Activated CD4-positive, alpha-beta T cell treated with anti-CD3 and anti-CD28 coated beads, Interleukin-2, amount 50 U/mL, for 4 hours (primary cell): ENCODE measurements at places on chromosomes 1 and 21.

GRCh38 chr1:199585392-199585791 lies 442.1 kb upstream of the NR5A2 start:
- no peak for DNase-seq

DNA sequence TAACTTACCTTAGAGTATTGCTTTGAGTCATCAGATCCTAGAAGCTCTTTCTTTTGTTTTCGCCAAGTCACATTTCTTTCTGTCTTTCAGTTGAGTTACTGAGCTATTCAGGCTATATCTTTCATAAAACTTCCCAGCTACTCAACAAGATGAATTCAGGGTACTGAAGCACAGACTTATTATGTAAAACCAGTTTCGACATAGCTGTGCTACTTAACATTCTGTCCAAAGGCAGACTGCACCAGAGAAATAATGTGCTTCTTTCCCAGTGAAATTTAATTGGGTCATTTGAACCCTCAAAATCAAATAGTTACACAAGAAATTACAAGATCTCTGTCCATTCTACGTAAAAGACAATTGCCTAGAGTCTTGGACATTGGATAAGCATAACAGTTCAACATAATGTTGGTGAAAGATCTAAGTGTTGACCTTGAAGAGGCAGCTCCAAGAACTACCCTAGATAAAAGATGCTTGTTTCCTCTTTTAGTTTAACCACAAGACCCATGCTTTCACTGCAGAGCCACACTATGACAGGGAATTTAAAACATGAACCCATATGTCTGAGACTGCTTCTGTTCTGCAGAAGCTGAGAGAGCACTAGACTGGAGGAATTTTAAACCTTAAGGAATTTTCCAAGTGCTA lies 163.2 kb downstream of the LRRC40 start:
- DNase-seq: no peak

DNA sequence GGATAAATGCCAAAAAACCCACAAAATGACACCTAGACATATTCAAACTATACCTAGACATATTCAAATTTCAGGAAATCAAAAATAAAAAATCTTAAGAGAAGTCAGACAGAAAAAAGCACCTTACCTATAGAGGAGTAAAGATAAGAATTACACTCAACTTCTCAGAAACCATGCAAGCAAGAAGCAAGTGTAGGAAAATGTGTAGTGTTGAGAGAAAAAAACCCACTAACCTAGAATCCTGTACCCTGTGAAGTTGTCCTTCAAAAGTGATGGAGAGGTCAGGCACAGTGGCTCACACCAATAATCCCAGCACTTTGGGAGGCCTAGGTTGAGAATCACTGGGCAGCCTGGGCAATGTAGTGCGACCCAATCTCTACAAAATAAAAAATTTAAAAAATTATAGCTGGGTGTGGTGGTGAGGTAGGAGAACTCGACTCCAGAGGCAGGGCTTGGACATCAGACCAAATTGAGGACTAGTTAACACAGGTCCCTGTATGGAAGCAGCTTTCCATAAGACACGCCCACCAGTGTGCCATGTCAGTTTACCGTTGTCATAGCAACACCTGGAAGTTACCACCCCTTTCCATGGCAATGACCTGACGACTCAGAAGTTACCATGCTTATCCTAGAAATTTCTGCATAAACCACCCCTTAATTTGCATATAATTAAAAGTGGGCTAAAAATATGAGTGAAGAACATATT lies 20.7 kb downstream of the PDIK1L start:
- DNase-seq: no peak

DNA sequence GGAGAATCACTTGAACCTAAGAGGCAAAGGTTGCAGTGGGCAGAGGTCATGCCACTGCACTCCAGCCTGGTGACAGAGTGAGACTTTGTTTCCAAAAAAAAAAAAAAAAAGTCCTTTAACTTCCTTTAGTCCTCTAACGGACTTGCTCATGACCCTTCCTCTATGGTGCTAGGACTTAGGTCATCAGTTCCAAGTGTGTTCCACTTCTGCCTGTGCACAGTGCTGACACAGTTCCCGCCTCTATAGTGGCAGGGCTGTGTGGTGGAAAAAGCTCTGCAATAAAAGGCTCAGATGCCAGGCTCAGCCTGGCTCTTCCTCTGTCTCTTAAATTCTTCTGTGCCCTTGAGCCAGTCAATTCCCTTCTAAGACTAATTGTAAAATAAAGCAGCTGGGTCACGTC lies 22.0 kb downstream of the CC2D1B start:
- DNase-seq: no peak

GRCh38 chr1:184861755-184862336 lies 107.2 kb upstream of the EDEM3 start:
- DNase-seq: no peak

GRCh38 chr21:33401630-33401992 lies 1.6 kb upstream of the IFNGR2 start:
- no peak for DNase-seq
